Left renal cortex interstitium (tissue), 4 donors: ENCODE measurements at places on chromosomes 1 and 21.

DNA sequence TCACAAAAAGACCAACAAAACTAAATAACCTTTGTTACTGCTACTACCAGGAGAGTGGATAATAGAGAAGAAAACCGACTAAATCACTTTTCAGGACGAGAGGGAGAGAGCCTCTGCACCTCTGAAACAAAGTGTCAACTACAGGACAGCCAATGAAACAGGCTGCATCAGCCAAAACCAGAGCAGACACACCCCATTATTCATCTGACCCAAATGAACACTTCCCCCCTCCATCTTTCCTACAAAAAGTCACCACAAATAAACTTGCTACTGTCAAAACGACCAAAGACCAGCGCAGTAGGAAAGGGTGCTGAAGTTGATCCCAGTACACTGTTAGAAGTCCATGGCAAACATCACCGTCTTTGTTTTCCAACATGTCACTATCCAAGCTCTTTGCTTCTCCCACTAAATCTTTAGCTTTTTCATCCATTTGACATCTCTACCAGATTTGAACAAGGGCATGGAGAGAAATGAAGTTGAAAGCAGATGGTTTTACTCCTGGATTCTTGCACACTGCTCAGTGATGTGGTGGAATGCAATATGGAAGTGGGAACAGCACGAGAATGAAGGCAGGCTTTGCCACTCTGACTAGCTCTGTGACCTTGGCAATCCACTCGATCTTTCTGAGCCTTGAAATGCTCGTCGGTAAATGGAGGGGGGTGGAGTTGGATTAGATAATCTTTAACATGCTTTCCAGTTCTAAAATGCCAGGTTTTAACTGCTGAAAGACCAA, 20.5 kb downstream of the DSTYK start:
- DNase-seq, result no peak

GRCh38 chr1:26530410-26530894, 891 bp downstream of the RPS6KA1 start:
- no peak for DNase-seq

- no peak for DNase-seq
Observed at GRCh38 chr1:240517891-240518290, 94.1 kb downstream of the GREM2 start.

DNA sequence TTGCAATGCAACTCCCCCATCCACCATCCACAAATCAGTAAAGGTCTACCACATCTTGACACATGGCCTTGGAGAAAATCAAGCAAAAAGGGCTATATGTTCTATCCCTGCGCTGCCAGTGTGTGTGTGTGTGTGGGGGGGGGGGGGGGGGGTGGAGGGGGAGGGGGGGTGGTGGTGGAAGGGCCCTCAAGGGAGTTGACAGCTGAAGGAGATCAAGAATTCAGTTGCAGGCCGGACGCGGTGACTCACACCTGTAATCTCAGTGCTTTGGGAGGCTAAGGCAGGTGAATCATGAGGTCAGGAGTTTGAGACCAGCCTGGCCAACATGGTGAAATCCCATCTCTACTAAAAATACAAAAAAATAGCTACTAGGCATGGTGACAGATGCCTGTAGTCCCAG, 37.6 kb upstream of the CLIC4 start:
- DNase-seq, result no peak

DNA sequence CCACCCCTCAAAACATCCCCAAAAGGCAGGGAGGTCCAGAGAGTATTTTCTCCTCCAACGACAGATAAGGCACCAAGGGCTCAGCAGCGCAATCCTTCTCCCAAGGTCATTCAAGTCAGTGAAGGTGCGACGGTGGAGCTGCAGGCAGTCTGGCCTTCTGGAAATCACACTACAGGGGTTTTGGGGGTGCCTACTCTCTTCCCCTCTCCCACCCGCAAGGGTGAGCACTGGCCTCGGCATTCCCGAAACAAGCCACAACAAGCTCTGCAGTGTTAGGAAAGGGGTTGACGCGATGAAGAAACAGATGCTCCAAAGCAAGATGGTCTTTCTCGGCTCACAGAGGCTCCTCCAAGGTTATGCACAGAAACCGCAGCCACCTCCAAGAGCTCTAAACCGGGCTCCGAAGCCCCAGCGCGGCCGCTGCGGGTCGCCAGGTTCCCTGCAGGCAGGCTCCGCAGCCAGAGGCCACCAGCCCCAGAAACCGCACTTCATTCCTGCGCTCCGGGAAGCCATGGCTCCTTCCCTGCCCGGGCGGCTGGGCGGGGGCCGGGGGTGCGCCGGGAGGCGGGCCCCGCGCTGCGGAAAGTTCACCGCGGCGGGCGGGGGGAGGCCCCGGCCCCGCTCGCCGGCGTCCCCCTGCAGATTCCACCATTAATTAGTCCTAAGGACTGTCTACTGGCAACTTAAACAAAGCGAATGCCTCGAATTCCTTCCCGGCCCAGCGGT, 1.1 kb downstream of the LUZP1 start:
- DNase-seq, result no peak

DNA sequence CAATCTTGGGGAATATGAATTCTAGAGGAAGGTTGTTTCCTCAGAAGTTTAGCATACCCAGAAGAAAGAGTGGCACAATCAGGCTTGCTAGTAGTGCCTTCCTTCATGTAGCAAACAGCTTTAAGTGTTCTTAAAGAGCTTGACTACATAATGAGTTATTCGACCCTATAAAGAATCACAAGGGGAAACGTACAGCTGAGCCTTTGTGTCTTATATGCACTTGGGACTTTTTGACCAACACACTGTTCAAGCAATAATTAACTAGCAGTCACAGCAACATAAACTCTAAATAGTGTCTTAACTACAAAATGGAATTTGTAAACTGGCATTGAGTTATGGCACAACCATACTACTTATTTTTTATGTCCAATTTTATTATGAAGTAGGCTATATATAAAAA, 86.1 kb downstream of the TTLL7 start:
- DNase-seq, result no peak

DNA sequence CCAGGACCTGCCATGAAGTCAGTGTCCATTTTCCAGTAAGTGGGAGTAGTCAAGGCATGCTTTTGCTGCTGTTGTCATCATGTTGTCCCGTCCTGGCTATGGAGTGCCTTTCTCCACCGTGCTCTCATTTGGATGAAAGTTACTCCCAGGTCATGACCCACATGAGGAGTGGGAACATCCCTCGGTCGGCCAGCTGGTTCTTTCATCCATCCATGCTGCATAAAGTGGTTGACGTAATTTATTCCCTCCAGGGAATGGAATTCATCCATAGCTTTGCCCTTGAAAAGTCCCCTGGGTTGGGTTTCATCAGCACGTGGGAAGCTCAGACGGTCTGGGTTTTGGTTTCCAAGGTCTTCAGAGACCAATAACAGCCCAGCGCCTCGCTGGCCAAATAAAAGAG, 11.6 kb downstream of the PLA2G2A start:
- peak; percentile 54 for DNase-seq

DNA sequence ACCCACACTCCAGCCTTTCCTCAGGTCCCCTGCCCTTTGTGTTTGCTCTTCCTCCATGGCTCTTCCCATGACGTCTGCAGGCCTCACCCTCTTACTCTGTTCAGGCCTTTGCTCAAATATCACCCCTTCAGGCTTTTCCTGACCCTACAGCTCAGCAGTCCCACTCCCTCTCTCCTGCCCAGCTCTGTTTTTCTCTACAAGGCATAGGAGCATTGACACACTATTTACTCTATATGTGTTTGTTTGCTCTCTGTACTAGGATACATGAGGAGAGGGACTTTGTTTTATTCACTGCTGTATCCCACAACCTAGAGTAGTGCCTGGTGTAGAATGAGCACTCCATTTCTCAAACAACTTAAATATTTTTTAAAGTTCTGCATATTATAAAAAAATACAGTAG, 107.4 kb upstream of the COA6 start:
- no peak for DNase-seq

GRCh38 chr1:199786695-199787094, 240.8 kb upstream of the NR5A2 start:
- DNase-seq, result no peak

- DNase-seq, result no peak
Observed at GRCh38 chr1:113452921-113453770, 62.8 kb downstream of the MAGI3 start.

- no peak for DNase-seq
Observed at GRCh38 chr1:182484531-182485257, 34.7 kb downstream of the RGSL1 start.

DNA sequence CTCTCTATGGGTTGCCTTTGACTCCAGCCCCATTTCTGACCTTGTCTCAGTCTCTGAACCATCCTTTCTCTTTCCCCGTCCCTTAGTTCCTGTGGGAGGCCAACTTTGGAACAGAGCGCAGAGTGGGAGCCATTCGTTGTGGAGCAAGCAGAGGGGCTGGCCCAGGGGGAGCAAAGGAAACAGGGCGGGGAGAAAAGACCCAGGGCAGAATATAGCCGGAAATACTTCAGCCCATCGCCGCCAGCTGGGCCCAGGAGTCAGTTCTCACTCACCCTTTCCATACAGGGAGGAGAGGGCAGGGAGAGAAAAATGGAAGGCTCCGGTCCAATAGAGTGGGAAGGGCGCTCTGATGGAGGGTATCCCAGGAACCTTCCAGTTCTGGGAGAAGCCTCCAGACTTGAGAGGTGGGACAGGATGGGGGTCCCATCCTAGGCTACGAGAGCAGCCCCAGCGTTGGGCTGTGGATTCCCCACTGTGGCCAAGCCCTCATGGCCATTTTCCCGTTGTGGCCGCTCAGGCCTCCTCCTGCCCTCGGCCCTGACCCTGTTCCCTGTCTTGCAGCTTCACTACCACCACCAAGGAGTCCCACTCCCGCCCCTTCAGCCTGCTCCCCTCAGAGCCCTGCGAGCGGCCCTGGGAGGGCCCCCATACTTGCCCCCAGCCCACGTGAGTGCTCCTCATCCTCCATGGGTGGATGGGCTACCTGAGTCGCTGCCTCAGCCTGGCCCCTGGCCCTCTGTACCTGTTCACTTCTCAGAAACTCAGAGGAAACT, 10.9 kb downstream of the PEAR1 start:
- DNase-seq, result no peak

DNA sequence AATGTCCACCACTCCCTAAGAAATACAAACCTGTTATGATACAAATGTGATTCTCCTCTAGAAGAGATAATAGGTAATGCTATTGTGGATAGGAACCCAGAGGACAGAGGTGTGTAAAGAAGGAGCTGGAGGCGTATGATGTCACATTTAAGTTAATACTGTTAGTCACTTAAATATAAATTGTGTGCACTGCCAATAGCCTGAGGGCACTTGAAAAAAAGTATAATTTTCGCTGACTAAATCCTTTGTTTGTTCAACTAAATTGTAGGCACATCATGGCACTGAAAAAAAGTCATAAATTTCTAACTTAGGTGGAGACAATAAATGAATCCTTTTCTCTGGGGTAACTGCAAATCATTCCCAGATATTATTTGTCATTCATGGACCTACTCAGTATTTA, 4.4 kb downstream of the RCSD1 start:
- DNase-seq, result no peak

DNA sequence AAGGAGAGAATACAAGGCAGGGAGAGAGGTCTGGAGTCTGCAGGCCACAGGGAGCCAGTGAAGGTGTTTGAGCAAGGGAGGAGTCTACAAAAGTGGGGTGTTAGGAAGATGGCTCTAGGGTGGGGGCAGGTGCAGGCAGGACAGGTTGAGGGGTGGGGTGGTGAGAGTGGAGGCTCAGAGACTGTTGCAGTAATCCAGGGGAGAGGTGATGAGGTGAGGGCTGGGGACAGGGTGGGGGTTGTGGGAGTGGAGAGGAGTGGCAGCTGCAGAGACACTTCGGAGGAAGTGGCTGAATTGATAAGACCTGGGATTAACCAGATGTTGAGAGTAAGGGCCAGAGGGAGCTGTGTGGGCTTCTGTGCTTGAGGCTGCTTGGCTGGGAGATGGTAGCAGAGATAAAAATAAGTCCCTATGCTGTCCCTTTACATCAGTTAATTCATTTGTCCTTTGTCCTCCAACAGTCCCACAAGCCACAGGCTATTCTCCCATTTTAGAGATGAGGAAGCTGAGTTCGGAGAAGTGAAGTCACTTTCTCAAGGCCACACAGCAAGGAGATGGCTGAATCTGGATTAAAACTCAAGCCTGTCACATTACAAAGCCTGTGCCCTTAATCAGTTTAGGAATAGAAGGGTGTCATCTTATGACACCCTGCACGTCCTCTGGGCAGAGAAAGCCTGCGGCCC, 54.8 kb upstream of the SYNC start:
- no peak for DNase-seq

GRCh38 chr1:39394598-39394997, 96.8 kb upstream of the BMP8A start:
- DNase-seq, result no peak

GRCh38 chr1:204524986-204525385, 8.8 kb downstream of the MDM4 start:
- no peak for DNase-seq

GRCh38 chr1:230288641-230289349, 137.3 kb downstream of the PGBD5 start:
- DNase-seq, result no peak

DNA sequence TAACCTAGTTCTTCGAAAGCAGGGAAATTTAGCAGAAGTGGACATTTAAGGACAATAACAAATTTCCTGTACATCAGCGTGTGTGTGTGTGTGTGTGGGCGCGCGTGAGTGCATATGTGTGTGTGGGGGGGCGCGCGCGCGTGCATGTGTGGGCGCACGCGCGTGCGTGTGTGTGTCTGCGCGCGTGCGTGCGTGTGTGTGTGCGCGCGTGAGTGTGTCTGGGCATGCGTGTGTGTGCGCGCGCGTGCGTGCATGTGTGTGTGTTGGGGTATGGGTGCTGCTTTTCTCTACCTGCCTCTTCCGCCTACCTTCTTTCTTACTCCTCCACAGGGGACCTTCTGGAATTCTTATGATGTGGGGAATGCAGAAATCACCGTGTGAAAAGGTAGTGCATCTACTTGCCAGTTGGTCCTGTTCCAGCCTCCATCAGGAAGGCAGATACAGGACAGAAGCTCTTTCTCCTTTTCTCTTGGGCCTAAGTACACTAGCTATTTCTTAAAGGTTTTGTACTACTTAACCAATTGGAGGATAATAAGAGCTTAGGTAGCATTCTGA, 165.4 kb upstream of the KCNK2 start:
- DNase-seq, result no peak

DNA sequence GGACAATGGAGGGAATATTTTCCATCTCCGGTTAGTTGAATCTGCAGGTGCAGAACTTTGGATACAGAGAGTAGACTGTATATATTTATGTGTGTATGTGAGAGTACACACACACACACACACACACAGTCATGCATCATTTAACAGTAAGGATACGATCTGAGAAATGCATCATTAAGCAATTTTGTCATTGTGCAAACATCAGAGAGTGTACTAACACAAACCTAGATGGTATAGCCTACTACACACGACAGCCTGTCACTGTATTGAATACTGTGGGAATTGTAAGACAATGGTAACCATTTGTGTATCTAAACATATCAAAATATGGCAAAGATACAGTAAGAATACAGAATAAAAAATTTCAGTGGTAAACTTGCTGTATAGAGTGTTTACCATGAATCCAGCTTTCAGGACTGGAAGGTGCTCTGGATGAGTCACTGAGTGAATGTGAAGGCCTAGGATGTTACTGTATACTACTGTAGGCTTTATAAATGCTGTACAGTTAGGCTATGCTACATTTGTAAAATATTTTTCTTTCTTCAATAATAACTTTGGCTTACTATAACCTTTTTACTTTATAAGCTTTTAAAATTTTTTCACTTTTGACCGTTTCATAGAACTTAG, 138.5 kb downstream of the ZZZ3 start:
- DNase-seq, result no peak
